ENCODE measurements at places on chromosomes 12 and 14.

- no peak for DNase-seq
Measured at GRCh38 chr12:22121224-22121623, 75.2 kb downstream of the CMAS start.

GRCh38 chr12:25960143-25960542 lies 1.7 kb downstream of the RASSF8 start:
- DNase-seq = no peak

- no peak for DNase-seq
Measured at GRCh38 chr14:64542836-64543201, 2.3 kb downstream of the HSPA2 start.

DNA sequence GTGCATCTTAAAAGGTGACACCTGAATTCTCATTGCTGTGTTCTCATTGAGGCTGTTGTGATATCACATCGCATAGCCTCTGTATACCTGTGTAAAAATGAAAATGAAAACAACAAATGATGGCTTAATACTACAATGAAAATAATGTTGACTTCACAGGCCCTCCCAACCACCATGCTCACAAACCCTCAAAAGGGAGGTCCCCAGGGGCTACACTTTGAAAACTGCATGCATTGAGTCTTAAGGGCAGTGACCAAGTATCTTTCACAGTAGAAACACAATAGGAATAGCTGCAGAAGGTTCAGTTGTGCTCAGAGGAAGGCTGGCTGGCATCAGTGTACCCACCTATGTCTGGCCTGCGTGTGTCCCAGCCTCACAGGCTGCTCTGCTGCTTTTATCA lies 27.6 kb upstream of the KCNK13 start:
- DNase-seq = no peak

GRCh38 chr12:120749256-120749655 lies 23.6 kb downstream of the ACADS start:
- DNase-seq = no peak

DNA sequence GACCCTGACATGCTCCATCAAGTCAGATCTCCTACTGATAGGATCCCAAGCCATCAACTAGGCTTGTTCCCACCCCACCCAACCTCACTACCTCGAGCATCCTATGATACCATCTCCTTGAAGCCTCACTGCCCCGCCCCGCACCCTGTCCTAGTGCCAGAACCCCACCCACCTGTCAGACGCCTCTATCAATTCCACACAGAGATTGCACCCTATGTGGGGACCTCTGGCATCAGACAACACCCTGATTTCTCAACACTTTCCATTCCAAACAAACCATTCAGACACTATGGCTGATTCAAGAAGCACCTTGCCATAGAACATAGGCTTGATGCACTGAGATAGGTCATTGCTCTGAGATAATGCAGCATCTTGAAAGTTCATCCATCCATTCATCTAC lies 3.1 kb upstream of the GLTP start:
- no peak for DNase-seq

- DNase-seq = no peak
Measured at GRCh38 chr12:85509081-85509856, 229.2 kb downstream of the ALX1 start.

DNA sequence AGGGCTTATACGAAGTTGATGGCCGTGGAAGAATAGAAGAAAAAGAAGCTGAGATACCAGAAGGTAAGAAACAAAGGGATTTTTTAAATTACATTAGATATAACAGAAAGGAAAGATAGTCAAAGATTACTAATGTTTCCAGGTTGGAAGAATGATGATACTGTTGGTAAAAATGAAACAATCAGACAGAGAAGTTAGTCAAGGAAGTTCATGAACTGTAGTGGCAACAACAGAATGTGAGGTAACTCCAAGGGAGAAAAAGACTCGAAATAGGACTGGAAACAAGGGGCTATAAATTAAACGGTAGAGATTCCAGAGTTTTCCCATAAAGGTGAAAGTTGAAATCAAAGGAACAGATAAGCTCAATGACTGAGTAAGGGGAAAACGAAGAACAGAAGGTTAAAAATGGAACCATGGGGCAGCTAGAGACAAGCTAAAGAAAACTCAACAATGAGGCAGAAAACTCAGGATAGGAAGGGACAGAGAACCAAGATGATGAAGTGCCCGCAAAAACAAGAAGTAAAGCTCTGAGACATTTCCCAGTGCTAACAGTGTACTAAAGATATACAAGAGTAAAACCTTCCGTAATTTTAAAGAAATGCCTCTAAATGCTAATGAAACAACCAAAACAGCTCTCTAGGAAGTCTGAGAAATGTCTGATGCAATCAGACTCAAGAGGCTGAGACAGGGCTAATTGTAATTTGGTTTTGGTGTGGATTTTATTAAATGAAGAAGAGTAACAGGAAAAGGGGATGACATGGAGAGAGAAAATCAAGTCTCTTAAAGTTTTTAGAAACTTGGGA lies 70.0 kb downstream of the PPP2R5E start:
- DNase-seq = no peak

- DNase-seq = no peak
Measured at GRCh38 chr12:106837782-106838181, 63.3 kb downstream of the RIC8B start.

DNA sequence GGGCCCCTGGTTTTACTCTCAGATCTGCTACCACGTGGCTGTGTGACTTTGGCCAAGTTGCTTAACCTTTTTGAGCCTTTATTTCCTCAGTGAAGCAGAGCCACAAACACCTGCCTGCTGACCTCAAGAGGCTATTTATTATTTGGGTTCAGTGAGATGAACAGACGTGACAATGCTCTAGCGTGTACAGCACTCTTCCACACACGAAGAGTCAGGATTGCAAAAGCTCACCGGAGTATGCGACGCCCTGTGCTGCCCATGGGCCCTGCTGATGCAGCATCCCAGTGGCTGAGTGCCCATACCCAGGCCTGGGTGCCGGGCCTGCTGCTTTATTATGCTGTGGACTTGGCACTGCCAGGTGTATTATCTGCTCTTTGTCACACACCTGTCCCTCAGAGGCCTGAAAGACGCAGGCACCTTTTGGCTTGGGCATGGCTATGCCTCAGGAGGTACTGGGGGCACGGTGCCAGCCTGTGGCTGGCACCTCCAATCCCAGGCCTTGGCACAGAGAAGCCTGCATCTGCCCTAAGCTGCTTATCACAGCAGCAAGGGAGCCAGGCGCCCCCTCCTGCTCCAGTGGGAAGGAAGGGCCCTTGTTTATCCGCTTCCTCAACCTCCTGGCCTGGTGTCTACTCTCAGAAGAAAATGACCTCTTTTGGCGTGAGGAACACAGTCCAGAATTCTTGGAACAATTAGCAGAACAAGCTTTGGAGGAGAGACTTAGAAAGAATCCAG lies 22.3 kb upstream of the TC2N start:
- DNase-seq = no peak

DNA sequence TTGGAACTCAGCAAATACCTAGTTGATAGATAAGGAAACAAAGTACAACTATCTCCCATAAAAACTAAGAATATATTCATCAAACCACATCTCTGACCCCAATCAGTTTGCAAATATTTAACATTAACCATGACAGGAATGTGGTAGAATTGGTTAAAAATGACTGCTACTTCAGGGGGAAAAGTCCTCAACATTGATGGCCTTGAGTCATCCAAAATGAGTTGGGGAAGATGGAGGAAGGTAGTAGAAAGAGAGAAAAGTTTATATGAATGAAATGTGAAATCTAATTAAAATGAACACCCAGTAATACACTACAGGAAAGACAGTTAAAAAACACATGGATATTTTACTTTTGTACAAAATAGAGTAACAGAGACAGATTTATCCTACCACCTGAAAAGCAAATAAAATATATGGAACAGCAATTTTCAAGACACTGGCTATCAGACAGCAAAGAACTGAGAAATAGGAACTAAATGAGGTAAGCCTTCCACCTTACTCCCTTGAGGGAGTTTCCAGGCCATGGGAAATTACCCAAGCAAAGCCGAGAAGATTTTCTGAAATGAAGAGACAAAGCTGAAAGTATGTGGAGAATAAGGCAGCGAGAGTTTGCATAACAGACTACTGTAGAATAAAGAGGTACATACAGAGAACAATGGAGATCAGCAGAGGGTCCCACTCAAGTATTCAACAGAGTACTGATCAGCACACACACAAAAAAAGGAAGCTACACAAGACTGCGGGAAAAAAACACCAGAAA lies 49.6 kb downstream of the TC2N start:
- DNase-seq = no peak

DNA sequence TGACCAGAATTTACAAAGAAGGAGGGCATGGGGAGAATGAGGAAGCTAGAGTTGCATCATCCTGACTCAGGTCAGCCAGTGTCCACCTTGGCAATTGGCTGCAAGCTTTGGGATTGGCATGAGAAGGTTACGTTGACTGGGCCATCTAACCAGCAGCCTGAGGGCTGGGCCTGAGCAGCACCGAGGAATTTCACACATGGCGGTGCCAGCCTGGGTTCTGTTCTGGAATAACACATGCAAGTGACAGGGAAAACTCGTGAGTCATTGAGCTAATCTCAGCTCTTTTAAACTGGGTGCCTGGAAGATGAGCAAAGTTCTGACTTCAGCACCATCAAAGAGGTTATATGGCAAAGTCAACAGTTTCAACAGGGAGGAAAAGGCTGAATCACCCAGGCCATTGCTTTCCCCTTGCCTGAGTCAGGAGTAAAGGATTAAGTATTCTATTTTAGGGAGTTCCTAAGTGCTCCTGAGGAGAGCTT lies 543.2 kb upstream of the TBX3 start:
- DNase-seq = no peak

DNA sequence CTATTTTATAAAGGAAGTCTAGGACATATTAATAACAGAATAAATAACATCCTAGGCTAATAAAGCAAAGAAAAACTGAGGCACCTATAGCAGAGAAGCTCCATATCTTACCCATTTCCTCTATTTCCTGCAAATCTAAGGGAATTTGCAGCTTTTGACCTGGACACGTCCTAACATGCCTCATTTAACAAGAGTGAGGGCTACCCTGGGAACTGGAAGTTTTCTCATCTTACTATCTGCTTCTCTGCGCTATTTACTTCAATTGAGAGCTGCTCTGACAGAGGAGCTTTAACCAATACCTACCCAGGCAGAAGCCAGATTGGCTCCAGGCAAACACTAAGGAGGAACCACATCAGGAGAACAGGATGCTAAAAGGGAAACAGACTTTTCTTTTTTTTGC lies 5.7 kb downstream of the YBX3 start:
- DNase-seq = no peak

DNA sequence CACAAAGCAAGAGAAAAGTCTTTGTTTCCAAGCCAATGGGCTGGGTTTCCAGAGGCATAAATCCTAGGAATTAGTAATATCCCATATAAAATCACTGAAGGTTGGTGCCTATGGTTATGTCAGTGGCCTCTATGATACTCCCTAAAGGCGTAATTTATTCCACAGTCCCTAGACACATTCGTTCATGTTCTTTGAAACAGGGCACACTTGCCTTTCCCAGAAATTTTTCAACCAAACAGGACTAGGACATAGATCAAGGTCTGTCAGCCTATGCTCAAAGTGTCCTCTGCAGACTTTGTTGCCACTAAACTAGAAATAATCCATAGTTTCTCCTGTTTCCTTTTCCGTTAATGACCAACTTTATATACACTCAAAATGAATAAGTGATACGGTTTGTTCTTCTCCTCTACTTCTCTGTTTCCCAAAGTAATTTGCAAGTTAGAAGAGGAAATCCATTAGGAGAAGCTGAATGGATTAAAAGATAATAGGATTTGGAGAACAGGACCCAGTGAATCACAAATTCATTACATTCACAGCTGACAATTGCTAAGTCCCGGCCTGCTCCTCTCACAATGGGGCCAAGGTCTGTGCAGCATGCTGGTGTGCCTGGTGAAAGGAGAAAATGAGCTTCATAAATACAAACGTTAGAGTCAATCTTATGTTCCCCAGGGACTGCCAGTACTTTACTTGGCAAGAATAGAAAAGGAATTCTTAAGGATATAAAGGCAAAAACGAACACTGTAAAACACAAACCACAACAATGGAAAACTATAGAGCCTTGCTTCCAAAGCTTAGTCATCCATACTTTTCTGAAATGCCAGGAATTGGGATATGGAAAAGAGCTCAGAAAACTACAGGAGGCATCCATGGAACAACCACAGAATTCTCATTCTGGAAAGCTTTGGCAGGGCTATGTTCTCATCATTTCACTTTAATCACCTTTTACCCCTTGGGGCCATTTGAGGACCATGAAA lies 966.2 kb downstream of the NRXN3 start:
- no peak for DNase-seq

DNA sequence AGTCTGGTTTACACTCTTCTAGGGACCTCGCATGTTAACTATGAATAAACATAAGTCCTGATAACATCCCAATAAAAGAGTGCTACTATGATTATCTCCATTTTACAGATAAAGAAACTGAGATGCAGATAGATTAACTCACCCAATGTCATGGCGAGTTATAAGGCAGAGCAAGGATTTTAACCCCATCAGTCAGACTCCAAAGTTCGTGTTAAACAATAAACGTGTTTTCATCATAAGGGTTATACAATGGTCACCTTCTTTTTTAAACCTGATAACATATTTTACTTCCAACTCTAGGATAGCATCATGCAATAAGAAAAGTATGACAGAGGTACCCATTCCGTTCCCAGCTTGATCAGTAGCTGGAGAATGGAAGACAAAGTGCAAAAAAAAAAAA lies 1.2 kb downstream of the AREL1 start:
- no peak for DNase-seq

DNA sequence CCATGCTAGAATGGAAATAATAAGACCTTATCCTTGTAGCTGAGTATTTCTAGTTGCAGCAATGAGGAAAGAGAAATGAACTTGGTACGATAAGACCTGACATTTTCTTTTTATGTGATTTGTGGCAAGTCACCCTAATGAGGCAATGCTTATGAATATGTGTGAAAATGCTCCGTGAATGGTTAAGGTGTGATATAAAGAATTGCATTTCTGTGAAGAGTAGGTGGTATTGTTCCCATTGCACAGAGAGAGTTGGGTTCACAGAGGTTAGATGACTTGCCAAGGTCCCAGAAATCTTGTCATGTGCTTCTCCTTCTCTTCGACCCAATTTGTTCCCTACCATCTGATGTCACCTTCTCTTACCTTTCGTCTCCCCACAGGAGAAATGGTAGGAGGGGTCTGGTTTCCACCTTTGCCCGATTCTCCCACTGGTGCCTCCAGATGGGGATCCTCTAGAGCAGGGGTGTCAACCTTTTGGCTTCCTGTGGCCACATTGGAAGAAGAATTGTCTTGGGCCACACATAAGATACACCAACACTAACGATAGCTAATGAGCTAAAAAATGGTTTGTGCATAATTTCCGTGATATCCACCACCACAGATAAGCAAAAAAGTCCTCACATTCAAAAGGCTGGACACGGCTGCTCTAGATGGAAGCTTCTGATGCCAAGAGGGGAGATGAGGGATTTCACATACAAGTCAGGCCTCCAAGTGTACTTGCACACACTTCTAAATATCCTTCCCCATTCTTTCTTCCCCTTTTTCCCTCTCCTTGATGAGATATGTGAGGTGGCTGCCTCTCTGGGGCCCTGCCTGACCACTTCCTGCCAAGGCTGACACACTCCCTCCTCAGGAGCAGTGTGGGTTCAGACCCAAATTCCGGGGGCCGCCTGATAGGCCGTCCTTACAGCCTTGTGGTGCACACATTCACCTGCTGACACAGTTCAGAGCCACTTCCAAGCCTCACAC lies 96.1 kb downstream of the PLXNC1 start:
- DNase-seq = no peak

Measured in stimulated activated CD8-positive, alpha-beta memory T cell treated with anti-CD3 and anti-CD28 coated beads, Interleukin-4, amount 100 ng/mL, for 4 hours (primary cell).